ENCODE measurements at places on chromosomes 11 and 22.

- no peak for DNase-seq
Measured at GRCh38 chr11:645536-645935, 8.5 kb downstream of the DRD4 start.

DNA sequence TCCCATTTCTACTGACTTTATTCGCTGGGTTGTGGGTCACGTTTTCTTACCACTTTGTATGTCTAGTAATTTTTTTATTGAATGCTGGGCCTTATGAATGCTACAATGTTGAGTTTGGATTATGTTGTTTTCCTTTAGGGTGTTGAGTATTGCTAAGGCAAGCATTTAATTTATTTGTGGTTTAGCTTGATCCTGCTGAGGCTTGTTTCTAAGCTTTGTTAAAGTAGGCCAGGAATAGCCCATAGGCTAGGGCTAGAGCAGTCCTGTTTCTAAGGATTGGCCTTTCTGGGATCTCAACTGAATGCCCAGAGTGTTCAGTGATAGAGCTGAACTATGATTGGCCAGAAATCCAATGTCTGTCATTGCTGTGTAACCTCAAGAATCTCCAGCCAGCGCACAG, 56.1 kb upstream of the LDLRAD3 start:
- DNase-seq, result no peak

- no peak for DNase-seq
Measured at GRCh38 chr11:15770798-15771414, 585.4 kb downstream of the SOX6 start.

GRCh38 chr11:10747733-10748132, 3.3 kb upstream of the CTR9 start:
- no peak for DNase-seq

DNA sequence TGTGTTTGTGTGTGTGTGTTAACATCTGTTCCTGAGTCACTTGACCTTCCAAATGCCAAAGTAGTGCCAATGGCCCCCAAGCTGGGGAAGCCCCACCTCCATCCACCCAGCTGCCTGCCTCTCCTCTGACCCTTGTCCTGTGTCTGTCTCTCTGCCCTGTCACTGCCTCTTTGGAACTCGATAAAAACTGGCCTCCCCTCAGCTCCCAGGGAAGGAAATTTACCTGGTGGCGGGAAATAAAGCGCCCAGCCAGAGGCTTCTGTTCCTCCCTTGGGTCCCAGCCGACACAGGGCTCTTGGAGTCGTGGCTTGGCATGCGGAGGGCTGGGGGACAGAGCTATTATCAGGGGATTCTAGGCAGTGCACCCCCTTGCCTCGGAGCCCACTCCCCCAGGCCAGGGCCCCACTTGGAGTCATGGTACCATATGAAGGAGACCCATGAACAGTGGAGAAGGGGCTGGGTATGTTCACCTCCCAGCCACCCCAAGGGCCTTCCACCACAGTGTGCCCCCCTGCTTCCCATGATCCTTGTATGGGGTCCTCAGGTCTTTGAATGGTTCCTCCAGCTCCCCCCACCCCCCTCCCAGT, 6.2 kb downstream of the KCNC1 start:
- no peak for DNase-seq

- DNase-seq, result peak; percentile 74
Measured at GRCh38 chr22:35914665-35915476, 113.8 kb downstream of the RBFOX2 start.

GRCh38 chr11:76857781-76858410, 2.8 kb upstream of the ACER3 start:
- no peak for DNase-seq

DNA sequence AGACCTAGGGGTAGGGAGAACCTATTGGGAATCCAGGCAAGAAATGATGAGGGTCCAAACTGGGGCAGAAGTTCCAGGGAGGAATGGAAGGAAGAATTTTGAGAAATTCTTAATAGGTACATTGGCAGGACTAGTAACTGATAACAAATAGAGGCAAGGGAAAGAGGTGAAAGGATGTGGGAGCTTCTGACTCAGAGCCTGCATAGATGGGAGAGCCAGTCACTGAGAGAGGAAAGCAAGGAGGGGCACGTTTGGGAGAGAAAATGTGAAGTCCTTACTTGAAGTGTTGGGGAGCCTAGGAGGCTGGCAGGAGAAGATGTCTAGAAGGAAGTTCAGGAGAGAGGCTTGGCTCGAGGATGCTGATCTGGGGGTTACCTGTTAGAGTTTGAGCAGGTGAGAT, 104.6 kb upstream of the NCAM1 start:
- DNase-seq, result no peak

- no peak for DNase-seq
Measured at GRCh38 chr11:102590276-102591049, 34.7 kb downstream of the MMP20 start.

- DNase-seq, result no peak
Measured at GRCh38 chr11:8333811-8334401, 70.2 kb upstream of the LMO1 start.

GRCh38 chr11:104881117-104881794, 17.0 kb downstream of the CASP12 start:
- DNase-seq, result no peak

DNA sequence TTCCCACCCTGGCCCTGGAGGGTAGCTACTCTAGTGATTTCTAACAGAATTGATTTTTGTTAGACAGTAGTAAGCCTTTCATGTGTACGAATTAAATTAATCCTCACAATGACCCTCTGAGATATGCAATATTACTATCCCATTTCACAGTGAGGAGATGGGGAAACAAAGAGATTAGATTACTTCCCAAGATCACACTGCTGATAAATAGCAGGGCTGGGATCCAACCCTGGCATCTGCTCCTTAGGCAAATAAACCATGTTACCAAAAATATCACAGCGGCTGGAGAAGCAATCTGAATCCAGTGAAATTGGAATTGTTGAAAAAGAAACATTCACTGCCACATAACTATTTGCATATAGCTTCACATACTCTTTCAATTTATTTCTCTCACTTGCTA, 12.8 kb upstream of the CAVIN3 start:
- DNase-seq, result no peak

GRCh38 chr11:18019650-18020049, 6.8 kb upstream of the SERGEF start:
- DNase-seq, result no peak

DNA sequence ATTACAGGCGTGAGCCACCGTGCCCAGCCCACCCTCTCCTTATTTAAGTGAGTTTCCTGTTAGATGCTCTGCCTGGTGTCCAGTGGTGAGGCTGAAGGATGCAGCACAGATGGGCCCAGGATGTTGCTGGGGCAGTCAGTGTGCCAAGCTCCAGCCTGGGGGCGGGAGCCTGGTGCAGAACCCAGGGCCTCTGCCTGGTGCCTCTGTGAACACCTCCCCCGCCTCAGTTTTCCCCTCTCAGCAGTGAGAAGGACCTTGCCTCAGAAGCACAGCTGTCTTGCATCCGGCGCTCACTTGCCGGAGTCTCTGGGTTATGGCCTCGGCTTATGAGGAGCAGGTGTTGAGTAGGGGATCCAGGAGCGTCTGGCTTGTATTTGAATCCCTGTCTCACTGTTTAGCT, 116.2 kb downstream of the KIAA1671 start:
- no peak for DNase-seq

GRCh38 chr11:47202576-47202975, 12.2 kb upstream of the DDB2 start:
- no peak for DNase-seq

DNA sequence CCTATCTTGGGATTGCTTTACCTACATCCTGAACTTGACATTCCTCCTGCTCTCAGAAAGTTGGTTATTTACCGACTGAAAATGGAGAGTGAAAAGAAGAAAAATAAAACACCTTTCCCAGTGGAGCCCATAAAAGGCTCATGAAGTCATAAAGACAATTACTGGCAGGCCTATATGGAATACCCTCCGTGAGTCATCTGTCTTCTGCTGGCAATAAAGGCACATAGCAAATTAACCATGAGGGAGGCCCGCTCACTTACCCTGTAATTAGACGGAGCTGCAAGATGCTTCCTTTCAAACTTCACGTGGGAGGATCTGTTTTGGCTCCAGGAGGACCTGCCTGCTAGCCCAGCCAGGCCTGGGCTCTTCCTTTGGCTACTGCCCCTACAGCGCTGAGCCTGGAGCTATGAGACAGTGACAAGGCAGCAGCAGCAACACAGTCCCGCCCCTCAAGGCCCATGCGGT, 540.4 kb downstream of the BUD13 start:
- peak; percentile 14 for DNase-seq

GRCh38 chr11:125950696-125951651, 5.1 kb downstream of the VSIG10L2 start:
- no peak for DNase-seq

DNA sequence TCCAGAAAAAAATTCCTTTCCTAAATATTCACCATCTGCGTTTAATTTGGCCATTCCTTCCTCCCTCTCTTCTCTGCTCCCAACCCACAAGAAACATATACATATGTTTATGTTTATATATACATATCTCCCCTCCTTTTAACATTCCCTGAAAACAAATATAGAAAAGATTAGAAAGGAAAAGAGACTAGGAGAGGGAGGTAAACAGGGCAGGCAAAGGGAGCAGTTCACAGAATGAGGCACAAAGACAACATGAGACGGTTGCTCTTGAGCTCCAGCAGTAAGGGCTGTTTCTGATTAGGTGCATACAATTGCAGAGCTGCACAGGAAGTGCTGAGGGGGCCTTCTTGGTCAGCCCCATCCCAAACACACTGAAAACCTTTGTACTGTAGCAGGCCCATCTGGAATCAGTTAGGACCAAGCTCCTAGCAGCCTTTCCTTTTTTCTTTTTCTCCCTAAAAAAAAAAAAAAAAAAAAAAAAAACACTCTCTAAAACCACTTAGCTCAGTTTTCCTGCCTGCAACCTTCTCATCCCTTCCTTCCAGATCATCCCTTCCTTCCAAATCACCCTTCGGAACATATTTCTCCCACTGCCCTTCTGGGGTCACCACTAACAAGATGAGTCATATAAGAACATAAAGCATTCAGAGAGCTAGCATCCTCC, 57.0 kb downstream of the RBFOX2 start:
- DNase-seq, result no peak

DNA sequence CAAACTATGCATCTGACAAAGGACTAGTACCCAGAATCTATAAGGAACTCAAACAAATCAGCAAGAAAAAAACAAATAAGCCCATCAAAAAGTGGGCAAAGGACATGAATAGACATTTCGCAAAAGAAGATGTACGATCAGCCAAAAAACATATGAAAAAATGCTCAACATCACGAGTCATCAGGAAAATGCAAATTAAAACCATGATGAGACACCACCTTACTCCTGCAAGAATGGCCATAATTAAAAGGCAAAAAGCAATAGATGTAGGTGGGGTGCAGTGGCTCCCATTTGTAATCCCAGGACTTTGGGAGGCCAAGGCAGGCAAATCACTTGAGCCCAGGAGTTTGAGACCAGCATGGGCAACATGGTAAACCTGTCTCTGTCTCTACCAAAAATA, 10.4 kb upstream of the OR10V1 start:
- DNase-seq, result no peak

- DNase-seq, result no peak
Measured at GRCh38 chr11:103406357-103406756, 297.1 kb downstream of the DYNC2H1 start.

DNA sequence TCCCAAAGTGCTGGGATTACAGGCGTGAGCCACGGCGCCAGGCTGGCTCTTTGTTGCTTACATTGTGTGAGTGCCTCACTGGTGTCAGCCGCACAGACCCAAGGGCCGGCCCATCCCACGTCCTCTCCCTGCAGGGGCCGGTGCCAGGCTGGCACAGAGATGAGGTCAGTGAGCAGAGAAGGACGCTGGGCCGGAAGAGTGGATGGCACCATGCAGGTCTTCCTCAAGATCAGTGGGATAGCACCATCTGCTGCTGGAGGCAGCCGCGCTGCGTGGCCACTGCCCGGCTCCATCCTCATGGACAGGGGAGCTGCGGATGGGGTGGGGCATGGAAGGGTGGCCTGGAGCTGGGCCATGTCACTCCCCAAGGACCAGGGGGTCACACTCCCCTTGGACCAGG, 22.0 kb upstream of the FGF4 start:
- DNase-seq, result no peak

- DNase-seq, result no peak
Measured at GRCh38 chr22:49179886-49180682, 647.6 kb downstream of the BRD1 start.

GRCh38 chr11:8164746-8165145, 4.1 kb downstream of the RIC3 start:
- DNase-seq, result no peak

DNA sequence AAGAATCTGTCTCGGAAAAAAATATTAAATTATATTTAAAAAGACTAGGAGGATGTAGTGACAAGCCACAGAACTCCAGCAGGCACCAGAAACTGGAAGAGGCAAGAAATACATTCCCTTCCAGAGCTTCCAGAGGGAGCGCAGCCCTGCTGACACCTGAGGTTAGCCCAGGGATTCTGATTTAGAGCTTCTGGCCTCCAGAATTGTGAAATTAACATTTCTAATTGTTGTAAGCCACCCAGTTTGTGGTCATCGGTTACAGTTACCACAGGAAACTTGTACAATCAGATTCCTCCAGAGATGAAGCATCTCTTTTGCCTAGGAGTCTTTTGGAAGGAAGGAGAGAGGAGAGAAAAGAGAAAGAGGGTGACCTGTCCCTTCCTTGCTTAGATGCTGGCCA, 6.4 kb upstream of the UBASH3B start:
- no peak for DNase-seq

GRCh38 chr11:33452836-33453624, 195.8 kb downstream of the HIPK3 start:
- no peak for DNase-seq

DNA sequence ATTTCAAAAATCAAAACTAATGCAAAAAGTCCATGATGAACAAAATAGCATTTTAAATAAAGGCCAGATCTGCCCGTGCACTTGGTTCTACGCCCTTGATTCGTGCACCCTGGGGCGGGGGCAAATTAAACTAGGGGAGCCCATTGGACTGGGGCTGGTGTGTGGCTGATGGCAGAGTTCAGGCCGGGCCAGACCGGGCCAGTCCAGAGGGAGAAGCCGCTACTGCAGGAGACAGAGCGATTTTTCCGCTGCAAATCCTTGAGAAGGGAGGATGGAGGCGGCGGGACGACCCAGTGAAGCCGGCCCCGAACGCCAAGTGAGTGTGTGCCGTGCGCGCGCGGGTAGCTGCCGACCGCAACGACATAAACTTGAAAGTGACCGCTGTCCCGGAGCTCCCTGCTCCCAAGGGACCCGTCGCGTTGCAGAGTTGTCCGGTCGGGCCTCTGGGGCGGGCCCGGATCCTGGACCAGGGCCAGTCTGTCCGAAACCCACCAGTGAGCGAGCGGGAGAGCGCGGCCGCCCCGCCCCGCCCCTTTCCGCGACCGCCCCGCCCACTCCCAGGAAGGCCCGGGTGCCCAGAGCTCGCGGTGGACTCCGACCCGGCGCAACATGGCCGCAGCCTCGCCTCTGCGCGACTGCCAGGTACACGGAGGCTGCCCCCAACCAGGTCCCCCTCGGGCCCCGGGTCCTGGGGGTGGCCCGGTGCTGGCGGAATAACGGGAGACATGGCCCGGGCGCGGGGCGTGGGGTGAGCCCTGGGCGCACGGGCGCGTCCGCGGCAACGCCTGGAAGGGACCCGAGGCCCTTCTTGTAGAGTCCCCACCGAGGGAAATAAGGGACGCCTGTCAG, at the start of gene TTC38:
Gene TTC38 (plus strand): TSS at position 578 of the 849 bp plus-strand sequence. CDS start 32 bp downstream, at position 610.
- peak; percentile 78 for DNase-seq

Data from occipital lobe (tissue), 3 donors.